ENCODE measurements at places on chromosomes 16 and 17.

DNA sequence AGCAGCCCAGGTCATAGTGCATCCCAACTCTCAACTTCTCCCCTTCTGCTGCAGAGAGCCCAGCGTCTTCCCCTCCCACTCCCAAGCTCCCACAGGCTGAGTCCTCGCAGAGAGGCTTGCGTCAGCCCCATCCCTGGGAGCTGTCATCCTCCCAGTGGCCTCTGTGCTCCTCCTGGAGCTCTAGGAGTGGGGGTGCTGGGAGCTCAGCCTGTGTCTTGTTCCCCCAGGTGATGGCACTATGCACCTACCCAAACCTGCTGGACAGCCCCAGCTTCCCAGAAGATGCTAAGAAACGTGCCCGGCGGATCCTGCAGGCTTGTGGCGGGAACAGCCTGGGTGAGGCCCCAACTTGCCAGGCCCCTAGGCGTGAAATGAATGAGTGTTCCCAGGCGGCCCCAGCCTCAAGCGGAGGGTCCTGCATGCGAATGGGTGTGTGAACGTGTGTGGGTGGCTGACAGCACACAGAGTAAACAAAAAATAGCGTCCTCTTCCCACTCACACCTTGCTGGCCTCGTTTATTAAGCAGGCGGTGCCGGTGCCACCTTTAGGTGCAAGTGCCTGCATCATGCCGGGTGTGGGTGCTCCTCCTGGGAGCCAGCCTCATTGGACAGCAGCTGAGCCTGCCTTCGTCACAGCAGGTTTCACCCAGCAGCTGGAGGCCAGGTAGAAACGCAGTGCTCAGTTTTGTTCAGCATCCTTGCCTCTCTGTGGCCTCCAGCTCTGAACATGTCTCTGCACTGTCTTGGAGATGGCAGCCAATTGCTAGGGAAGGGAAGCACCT lies 16.5 kb downstream of the GPT2 start:
- DNase-seq: no peak

DNA sequence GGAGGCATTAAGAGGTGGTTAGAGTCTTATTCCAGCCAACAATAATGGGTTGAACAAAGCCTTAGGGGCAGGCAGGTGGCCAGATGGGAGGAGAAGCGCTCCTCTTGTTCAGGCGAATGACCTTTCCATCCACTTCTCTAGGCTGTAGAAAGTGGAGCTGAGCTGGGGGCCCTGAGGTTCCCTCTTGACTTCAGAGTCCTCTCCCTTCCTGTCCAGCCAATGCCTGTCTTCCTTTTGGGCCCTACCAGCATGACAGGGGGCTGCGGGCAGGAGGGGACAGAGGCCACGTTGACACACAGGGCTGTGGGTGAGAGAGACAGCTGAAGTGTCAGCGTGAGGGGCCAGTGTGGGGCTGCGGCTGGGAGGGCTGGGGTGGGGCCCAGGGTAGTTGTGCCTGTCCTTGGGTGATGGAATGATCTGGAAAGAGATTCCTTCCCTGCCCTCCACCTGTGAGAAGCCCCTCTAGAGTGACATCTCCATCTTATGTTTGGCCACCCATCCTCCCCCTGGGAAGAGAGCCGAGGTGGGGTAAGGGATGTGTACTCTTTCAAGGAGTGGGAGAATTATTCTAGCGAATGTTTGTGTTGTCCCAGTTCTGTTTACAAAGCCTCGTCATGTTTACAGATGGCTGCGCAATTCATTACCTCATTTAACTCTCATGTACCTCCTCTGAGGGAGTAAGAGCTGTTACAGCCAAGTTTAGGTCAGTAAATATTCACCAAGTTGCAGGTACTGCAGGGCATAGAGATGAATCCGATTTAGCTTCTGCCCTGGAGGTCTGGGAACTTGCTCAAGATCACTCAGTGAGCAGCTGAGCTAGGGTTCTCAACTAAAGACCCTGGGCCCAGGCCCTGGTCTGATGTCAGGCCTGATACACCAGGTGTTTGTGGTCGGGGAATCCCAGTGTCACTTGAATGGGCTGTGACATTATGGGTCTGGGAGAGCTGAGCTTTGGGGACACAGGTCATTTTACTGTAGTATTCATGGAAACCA lies 3.3 kb downstream of the ERBB2 start:
- DNase-seq: no peak

GRCh38 chr16:85281181-85281580 lies 168.9 kb upstream of the CIBAR2 start:
- no peak for DNase-seq

- no peak for DNase-seq
These were observed 8.8 kb upstream of the NR1D1 start for GRCh38 chr17:40108970-40109824.
